ENCODE measurements at places on chromosomes 13 and 19.

DNA sequence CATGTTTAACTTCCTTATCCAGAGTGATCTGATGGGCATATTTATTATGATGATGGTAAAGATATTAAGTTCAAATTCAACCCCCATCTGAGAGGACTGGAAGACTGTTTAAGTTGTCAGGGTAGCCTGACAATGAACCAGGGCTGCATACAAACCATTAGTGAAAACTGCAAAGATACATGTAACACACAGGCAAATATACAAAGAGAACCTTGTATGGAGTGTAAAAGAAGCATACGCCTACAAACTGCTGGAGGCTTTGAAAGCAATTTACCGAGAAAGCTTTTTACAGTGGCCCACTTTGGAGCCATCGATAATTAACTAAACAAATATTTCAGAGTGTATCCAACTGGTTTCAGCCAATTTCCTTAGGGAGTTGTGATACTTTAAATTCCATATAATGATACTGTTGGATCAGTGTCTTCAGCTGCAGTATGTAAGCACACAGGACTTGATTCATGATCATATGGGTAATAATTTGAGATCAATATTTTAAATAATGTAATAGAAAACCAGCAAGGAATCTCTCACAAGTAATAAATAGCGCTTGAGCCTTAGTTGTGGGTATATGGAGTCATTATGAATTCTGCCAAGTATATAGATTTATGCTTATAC, 231.5 kb upstream of the SPRY2 start:
- DNase-seq, result no peak

DNA sequence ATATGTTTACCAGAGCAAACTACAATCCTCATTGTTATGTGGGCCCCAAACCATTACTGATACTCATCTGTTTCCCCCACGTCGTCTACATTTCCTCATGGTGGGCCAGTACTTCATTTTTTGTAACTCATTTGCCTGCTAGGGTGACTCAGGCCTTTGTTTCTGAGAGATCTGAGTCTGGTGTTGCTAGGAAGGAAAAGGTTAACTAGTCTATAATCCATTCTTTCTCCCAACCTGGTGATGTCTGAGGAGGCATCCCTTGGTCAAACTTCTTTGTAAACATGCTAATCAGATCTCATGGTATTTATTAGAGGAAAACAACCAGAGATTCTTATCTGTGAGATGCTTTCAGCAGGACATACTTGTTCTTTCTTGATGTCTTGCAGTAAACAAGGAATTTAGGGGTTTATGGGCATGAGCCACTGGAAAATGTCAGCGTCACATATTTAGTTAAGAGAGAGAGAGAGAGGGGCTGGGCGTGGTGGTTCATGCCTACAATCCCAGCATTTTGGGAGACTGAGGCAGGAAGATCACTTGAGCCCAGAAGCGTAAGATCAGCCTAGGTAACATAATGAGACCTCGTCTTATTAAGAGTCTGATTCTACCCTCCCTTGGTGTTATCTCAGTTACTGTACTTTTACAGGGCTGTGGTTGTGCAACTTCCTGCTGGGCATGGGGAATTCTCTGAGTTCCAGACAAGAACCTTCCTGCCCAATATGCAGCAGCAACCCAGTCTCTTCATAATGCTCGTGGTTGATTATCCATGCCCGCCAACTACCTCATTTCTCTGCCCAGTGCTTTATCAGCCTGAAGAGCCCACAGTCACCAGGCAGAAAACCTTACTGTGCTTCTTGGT, 9.7 kb upstream of the DPRX start:
- DNase-seq, result no peak

GRCh38 chr13:55230570-55230908, 1910.2 kb upstream of the PRR20A start:
- DNase-seq, result no peak

- no peak for DNase-seq
These were observed 6.6 kb downstream of the THOP1 start for GRCh38 chr19:2791876-2792275.

GRCh38 chr13:97243915-97244781, 22.0 kb downstream of the MBNL2 start:
- no peak for DNase-seq
